ENCODE measurements at places on chromosomes 13 and 19.

- DNase-seq = no peak
Measured at GRCh38 chr19:2751438-2751830, 11.6 kb upstream of the SLC39A3 start.

DNA sequence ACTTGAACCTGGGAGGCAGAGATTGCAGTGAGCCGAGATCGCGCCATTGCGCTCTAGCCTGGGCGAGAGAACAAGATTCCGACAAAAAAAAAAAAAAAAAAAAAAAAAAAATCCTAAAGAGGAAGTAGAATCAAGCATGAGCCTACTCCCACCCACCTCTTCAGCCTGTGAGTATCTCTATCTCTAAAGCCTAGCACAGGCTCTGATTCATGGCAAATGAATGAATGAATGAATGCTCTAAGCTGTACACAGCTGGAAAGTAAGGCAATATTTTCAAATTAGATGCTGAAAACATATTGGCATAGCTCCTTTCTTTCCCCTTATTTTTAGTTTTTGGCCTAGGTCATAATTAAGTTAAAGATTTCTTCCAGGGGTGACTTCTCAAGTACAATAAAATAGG is 35.7 kb upstream of the FAM216B start:
- no peak for DNase-seq

GRCh38 chr19:664913-665443 is 2.0 kb upstream of the RNF126 start:
- DNase-seq = peak; percentile 75

GRCh38 chr13:103539265-103539664 is 473.0 kb upstream of the SLC10A2 start:
- DNase-seq = no peak

GRCh38 chr19:8915997-8916396 is 83.8 kb downstream of the MBD3L1 start:
- no peak for DNase-seq

GRCh38 chr19:52522551-52522950 is 4.9 kb upstream of the ZNF808 start:
- no peak for DNase-seq

- DNase-seq = no peak
Measured at GRCh38 chr13:50572129-50572528, 271.4 kb downstream of the DLEU7 start.

DNA sequence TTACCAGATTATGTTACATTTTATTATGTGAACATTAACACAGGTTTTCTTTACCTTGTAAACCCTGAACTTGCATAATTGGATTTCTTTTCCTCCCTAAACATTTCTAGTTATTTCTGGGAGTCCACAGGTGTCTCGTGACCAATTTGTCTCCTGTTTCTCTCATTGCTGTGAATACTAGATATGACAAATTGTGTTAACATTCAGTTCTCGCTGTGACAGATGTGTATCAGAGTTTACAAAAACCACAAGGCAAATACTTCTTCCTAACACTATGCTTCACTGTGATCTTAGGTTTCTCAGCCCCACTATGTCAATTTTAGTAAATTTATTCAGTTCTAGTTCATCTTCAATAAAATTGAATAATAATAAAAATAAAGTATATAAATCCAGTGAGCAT is 1554.9 kb downstream of the EFNB2 start:
- DNase-seq = no peak

Data from urothelium cell line (cell line).